ENCODE measurements at places on chromosomes 12 and 14.

GRCh38 chr12:104083769-104084475, 19.6 kb downstream of the HCFC2 start:
- no peak for DNase-seq

DNA sequence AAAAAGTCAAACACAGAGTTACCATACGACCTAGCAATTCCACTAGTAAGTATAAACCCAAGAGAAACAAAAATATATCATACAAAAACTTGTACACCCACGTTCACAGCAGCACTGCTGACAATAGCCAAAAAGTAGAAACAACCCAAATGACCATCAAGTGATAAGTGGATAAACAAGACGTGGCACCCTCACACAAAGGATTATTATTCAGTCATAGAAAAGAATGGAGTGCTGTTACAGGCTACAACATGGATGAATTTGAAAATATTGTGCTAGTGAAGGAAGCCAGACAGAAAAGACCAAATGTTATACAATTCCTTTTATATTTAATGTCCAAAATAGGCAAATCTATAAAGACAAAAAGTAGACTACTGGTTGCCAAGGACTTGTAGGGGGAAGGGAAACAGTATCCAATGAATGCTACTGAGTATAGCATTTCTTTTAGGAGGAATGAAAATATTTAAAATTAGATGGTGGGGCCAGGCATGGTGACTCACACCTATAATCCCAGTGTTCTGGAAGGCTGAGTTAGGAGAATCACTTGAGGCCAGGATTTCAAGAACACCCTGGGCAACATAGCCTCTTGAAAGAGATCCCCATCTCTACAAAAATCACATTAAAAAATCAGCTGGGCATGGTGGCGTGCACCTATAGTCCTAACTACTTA, 41.9 kb downstream of the SPTLC2 start:
- DNase-seq, result no peak

DNA sequence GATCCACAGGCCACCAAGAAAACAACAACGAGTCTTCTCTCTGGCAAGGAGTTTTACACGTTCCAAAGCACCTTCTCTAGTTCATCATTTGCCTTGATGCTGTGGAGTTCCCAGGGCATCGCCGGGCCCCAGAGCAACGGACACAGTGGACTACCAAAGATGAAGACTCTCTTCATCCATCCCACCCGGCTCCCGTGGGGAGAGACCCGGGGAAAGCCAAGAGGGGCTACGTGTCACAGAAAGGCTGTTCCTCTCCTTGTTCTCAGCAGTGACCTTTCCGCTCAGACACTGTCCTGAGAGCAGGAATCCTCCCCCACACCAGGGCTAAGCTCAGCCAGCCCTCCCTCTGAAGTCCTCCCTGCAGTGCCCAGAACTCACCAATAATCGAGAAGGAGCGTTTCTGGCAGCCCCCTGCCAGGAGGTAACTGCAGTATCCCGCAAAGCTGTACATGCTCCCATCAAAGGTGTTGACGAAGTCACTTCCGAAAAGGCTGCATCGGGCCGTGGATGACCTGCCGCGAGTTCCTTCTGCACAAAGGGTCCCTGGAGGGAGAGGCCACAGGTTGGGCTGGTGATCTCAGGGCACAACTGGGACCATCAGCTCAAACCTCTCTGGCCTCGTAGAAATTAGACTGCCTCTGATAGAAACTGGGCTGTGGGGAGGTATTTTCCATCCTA, 3.5 kb downstream of the VWF start:
- no peak for DNase-seq

DNA sequence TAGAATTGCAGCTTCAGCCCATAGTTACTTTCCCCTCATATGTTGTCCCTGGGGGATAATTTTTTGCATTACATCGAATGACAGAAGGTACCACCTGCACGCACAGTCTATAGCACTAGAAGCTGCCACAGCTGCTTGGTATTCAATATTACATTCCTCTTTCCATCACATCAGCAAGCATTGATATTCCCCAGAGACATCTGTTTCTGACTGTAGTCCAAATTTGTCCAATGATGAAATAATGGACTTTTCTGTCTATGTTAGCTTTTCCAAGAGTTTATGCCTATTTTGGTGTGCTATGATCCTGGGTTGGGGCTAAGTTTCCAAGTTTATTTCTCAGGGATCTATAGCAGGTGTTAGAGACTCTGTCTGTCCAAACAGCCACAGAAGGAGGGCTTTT, 335.4 kb downstream of the LRIG3 start:
- DNase-seq, result no peak

GRCh38 chr12:131733874-131734273, 23.0 kb downstream of the SFSWAP start:
- no peak for DNase-seq

DNA sequence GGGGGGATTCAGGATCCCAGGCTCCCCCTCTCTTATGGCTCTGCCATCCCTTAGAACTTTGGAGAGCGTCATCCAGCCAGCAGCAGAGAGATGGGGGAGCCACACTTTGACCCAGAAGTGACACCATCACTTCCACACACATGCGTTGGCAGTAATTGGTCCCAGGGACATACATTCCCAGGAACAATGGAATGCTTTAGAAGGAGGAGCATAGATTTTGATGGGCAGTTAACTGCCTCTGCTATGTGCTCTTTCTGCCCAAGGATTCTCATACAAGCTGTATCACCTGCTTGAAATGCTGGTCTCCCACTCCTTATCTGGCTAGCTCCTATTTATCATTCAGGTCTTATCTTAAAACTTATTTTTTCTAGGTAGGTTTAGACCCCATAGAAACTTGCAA, 109.0 kb upstream of the RPH3A start:
- DNase-seq, result no peak

- no peak for DNase-seq
Measured at GRCh38 chr12:57072661-57073060, 5.9 kb downstream of the NEMP1 start.

GRCh38 chr14:23055621-23056144, 1.6 kb downstream of the CDH24 start:
- DNase-seq, result no peak

GRCh38 chr14:51248016-51248987, 8.3 kb downstream of the TMX1 start:
- no peak for DNase-seq

DNA sequence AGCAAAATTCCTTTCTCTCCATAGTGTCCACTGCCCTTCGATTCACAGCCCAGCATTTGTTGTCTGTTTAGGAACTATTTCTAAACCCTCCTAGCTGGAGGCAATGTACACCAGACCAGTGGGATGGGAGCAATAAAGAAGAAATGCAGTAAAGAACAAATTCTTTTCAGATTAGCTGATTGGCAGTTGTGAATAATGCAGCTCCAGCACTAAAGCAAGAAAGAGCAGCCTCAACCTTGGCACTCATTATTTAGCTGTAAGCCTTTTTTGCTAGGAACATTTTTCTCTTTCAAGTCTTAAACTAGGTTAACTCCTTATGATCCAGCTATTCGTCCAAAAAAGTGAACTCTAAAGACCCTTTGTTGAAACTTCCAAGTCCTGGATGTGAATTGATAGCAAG, 580.5 kb upstream of the STXBP6 start:
- DNase-seq, result no peak

DNA sequence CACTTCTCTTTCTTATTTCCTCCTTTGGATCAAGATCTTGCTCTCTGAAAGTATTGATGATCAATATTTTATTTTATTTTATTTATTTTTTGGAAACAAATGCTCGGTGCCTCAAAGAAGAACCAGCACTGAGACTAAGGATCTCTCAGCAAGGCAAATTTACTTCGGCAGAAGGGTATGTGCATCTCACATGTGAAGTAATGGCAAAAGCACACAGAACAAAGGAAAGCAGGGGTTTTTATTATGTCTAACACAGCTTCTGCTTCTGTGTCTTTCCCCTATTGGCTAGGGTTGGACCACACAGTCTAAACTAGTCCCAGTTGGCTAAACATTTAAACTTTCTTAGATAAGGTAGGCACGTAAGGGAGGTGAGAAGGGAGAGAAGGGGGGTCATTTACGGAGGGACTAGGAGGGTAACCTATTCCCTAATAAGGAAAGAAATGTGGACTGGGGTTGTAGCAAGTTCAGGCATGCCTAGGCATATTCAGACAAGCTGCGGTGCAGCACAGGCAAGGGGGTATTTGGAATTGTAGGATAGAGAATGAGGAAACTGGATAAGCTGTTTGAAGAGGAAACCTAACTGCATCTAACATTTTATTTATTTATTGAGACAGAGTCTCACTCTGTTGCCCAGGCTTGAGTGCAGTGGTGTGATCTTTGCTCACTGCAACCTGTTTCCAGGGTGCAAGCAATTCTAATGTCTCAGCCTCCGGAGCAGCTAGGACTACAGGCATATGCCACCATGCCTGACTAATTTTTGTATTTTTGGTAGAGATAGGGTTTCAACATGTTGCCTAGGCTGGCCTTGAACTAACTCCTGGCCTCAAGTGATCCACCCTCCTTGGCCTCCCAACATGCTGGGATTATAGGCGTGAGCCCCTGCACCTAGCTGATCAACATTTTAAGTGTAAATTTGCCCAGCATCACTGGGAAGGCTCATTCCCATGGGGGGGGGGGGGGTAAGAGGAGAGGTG, 90.0 kb upstream of the EIF5 start:
- no peak for DNase-seq
